ENCODE measurements at places on chromosomes 2 and 18.

DNA sequence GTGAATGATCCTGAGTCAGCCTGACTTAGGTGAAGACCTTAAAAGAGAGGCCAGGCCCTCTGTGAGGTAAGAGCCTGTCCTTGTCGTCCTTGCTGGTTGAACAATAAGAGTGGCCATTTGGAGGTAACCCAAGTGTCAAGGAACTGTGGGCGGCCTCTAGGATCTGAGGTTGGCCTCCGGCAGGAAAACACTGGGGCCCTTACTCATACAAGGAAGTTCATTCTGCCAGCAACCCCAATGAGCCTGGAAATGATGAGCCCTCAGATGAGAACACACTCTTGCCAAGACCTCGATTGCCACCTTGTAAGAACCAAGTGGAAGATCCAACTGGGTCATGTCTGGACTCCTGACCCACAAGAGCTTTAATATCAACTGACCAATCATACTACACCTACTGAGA, 95.5 kb upstream of the LRATD1 start:
- no peak for DNase-seq

DNA sequence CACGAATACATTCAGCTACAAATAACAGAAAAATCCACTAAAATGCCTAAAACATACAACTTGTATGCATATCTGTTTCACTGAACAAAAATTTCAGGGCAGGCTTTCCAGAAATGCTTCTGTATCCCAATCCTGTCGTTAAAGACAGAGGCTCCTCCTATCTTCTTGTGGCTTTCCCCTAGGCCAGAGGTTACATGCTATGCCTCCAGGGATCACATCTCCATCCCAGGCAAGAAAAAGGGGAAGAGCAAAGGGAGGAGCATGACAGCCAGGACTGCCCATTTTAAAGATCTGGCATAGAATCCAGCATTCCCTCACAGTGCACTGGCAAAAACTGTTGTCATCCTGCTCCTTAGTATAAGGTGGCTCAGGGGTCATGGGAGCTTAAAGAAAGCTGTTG, 268.7 kb upstream of the SETBP1 start:
- DNase-seq, result no peak

GRCh38 chr2:96344011-96344410, 8.4 kb downstream of the NCAPH start:
- no peak for DNase-seq

- DNase-seq, result no peak
These were observed 84.7 kb upstream of the PELI1 start for GRCh38 chr2:64228918-64229317.

GRCh38 chr18:48136051-48136826, 205.8 kb upstream of the SMAD2 start:
- no peak for DNase-seq

DNA sequence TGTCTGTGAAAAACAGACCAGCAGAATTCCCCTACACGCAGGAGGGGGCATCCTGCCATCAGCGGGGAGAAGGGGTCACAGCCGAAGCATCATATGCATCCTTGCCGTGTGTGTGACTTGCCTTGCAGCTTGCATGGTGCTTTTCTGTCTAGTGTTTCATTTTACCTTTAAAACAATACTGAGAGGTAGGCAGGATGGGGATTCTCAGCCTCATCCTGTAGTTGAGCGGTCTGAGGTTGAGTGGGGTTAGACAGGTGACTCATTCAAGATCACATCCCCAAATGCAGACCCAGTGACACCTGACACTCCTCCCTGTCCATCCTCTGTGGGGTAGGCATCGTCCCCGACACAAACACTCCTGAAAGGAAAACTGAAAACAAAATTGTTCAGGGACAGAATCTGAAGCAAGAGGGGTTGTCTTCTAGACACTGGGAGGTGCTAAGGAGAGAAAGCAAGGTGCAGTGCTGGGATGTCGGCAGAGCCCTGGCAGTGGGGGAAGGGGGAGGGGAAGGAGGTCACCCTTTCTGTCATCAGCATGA, 7.9 kb downstream of the ARL4C start:
- DNase-seq, result peak; percentile 33
